IPS DF 19.7 (cell line): ENCODE measurements at places on chromosomes 6 and 20.
A peak's percentile ranks its signal among the peaks of the same experiment; 100 is the strongest.

GRCh38 chr20:37539424-37539823 lies 11.7 kb upstream of the BLCAP start:
- DNase-seq: no peak

DNA sequence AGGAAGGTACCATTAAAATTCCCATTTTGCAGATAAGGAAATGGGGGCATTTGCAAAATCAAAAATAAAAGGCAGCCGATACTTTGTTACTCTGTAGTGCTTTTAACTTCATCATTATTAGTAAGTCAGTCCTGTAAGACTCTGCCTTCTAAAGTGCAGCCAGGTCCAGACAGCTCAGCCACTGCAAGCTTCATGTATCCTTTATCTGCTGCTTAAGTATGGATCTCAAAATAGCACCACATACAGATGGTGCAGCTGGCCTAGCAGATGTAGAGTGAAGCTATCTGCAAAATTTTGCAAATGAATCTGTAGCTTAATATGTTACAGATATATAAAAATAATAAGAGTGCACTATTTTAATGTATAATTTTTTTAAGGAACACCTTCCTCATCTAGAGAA lies 53.4 kb downstream of the NUS1 start:
- no peak for DNase-seq

- DNase-seq: no peak
Observed at GRCh38 chr6:155786528-155786927, 330.9 kb upstream of the NOX3 start.

DNA sequence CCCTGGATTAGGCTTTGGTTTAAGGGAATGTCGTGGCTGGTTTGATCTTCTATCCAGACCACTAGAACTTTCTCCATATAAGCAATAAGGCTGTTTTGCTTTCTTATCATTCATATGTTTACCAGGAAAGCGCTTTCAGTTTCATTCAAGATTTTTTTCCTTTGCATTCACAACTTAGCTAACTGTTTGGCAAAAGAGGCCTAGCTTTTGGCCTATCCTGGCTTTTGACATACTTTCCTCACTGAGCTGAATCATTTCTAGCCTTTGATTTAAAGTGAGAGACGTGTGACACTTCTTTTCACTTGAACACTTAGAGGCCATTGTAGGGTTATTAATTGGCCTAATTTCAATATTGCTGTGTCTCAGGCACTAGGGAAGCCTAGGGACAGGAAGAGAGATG lies 1.7 kb upstream of the FAM50B start:
- DNase-seq: no peak

DNA sequence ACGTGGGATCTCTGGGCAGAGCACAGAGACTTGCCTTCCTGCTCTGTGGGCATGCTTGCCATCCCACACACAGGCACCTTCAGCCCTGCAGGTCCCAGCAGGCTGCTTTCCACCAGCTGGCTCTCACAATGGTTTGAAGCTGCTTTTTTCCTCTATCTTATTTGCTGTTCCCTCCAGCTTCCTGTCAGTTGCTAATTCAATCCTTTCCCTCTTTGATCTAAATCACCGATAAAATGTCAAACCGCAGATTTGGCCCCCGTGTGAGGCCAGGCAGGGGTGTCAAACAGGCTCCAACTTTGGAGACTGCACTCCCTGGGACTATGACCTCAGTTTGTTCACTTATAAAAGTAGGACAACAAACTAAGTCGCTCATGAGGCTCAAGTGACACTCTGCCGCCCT lies 40.6 kb upstream of the PCMTD2 start:
- DNase-seq: no peak

DNA sequence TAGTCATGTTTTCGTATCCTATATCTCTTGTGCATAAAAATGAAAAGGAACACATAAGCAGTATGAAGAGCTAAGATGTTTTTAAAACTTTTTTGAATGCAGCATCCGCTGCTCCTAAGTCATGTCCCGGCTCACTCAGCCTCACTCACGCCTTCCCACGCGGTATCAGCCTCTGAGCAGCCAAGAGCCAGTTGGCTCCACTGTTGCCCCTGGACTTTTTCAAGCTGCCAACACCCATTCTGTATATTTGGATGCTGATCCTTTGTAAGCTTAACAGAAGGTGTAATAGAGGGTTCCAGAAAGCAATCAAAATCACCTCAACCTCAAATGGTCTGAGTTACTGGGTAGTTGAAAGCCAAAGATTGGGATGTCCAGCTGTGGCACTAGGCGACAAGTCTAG lies 139.3 kb downstream of the TTLL2 start:
- no peak for DNase-seq

DNA sequence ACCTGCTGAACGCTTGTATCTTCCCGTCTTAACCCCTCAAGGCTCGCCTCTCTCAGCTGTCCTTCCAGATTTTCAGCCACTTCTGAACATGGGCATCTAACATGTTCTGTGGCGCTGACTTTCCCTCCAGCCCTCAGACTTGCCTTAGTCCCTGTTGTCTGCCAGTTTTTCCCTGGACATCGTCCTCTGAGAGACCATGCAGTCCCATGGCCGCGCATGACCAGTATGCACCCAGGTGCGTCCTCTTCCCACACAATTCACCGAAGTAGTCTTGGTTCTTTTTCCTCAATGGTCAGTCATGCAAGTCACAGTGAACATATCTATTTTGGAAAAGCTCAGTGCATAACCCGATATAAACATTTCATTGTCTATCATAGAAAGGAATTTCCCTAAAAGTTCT lies 9.2 kb downstream of the TUBB2B start:
- DNase-seq: no peak

- no peak for DNase-seq
Observed at GRCh38 chr20:44594730-44595129, 12.4 kb downstream of the PKIG start.

- no peak for DNase-seq
Observed at GRCh38 chr6:166009385-166010031, 158.1 kb downstream of the TBXT start.

GRCh38 chr20:53064935-53065334 lies 92.8 kb downstream of the TSHZ2 start:
- DNase-seq: no peak

DNA sequence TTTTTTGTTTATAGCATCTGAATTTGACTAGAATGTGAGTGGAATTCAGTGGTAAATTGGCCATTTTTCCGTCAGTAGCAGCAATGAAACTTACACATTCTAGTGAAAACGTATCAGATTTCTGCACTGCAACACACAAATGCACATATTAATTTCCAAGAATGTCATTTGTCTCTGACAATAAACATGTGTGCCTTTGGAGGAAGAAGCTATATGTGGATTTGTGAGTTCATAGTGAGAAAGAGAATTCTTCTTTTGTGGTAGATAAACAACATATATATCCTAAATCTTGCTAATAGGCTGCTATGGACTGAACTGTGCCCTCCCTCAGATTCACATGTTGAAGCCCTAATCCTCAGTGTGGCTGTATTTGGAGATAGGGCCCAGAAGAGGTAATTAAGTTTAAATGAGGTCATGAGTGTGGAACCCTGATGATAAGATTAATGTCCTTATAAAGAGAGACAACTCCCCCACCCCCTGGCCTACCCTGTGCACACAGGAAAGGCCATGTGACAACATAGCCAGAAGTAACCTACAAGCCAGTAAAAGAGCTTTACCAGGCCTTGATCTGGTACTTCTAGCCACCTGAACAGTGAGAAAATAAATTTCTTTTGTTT lies 200.2 kb upstream of the EYA4 start:
- DNase-seq: no peak

GRCh38 chr6:142462260-142462659 lies 160.5 kb downstream of the ADGRG6 start:
- DNase-seq: no peak

- no peak for DNase-seq
Observed at GRCh38 chr6:37777272-37777834, 42.2 kb upstream of the ZFAND3 start.

DNA sequence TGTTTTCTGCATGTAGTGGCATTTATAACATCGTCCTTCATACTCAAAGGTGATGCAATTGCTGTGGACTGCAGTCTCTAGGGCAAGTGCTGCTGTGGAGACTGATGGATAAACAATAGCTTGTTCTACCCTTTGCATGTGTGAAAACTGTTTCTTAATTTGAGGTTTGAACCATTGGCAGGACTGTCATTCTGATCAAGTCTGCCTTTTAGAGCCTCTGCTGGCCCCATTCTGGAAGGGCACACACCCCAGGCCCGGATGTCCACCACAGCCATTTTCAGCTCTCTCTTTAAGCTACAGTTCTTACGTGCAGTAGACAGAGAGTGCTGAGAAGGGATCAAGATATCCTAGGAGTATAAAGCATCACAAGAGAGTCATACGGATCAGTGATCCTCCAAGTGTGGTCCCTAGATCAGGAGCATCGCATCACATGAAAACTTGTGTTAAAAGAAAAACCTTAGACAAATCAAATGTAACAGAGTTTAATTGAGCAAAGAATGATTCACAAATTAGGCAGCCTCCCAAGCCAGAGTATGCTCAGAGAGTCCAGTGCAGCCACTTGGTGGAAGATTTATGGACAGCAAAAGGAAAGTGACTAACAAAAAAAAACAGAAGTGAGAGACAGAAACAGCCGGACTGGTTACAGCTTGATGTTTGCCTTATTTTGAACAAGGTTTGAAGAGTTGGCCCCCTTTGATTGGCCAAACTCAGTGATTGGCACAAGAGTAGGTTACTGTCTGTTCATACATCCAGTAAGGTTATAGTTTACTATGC lies 52.0 kb downstream of the FRK start:
- no peak for DNase-seq

- no peak for DNase-seq
Observed at GRCh38 chr6:169841907-169842606, 90.6 kb downstream of the ERMARD start.

GRCh38 chr6:68951270-68951669 lies 316.2 kb downstream of the ADGRB3 start:
- no peak for DNase-seq

- DNase-seq: no peak
Observed at GRCh38 chr6:134480593-134480992, 162.7 kb upstream of the SGK1 start.

- no peak for DNase-seq
Observed at GRCh38 chr6:94227741-94228140, 808.4 kb upstream of the EPHA7 start.

GRCh38 chr6:151012321-151013294 lies 147.1 kb downstream of the MTHFD1L start:
- no peak for DNase-seq

- DNase-seq: peak; percentile 3
Observed at GRCh38 chr6:147660334-147661311, 152.1 kb downstream of the SAMD5 start.

DNA sequence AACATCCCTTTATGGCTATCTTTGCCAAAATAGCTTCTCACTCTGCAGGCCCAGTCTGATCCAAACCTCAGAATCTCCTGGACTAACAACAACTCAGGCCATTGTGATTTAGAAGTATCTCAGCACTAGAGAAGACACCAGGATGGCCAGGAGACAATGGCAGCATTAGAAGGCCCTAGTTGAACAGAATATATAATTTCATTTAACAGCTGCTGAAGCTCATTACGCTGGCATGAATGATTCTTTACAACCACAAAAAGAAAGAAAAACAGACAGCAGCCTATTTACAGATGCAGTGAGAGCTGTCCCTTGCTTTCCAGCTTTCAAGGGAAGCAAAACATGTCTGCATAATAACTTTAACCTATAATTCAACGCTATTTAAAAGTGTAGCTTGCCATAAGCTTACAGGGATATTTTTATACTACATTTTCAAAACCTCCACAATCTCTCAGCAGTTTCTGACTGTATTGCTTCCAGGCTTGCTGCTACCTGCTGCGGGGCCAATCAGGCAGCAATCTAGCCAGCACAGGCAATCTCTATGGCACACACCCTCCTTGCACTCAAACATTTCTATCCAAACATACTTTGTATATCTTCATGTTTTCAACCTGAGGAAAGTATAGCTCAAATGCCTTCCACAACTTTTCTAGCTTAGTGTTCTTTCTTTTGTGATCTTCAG lies 107.3 kb downstream of the OGFRL1 start:
- DNase-seq: no peak

DNA sequence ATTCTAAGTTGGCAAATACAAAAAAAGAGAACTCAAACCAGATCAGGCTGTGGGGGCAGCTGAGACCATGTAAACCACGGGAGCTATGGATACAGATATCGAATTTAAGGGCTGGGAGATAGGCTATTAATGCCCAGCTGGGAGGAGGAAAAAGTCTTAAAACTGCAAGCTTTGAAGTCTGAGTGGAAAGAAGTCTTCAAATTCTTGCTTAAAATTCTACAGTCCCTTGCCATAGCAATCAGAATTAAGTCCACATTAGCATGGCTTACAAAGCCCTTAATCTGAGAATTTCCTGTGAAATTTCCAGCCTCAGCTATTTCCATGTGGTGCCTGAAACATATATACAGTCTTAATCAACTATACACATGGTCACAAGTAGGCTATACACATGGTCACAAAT lies 465.0 kb upstream of the HSF2 start:
- no peak for DNase-seq

- DNase-seq: no peak
Observed at GRCh38 chr6:46296586-46296985, 125.8 kb upstream of the ENPP5 start.

- DNase-seq: no peak
Observed at GRCh38 chr20:3181270-3181669, 7.9 kb upstream of the LZTS3 start.

DNA sequence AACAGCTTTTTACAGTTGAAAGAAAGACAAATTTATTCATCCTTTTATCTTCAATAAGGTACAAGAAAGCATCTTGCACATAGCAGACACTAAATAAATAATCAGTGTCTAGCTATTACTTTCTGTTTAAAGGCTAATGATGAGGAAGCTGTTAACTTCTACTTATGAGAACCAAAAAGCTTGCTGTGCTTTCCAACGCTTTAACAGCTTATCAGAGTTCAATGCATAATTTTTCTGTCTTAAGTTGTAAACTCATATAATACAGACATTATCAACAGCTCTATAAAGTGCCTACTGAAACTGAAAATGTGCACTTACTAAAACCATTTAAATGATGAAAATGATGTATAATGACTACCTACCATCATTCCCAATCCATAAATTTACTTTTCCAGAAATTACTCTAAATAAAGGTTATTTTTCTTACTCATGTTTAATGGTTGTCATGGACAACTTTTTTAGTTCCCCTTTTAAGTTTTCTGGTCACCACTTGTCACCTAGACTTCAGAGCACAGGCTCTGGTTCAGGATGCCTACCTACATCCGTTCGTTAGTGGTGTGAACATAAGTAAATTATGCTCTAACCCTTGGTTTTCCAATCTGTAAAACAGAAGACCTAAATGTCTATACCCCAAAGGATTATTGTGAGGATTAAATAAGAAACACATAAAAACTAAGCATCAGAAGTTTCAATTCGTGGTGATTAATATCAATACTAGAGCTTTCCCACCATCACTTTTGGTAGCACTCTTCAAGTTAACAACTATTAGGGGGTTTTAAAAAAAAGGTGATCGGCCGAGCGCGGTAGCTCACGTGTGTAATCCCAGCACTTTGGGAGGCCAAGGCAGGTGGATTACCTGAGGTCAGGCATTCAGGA lies 8.0 kb downstream of the PNISR start:
- DNase-seq: no peak

- DNase-seq: no peak
Observed at GRCh38 chr20:25672659-25673235, 23.9 kb downstream of the ZNF337 start.

GRCh38 chr6:114343782-114344144 lies 940 bp upstream of the HS3ST5 start:
- DNase-seq: no peak

GRCh38 chr6:154872542-154873114 lies 122.5 kb upstream of the TIAM2 start:
- DNase-seq: peak; percentile 25
